Naive thymus-derived CD8-positive, alpha-beta T cell (primary cell): ENCODE measurements at places on chromosomes 7 and 10. TPM values are rescaled to one million over a fixed set of nuclear protein-coding genes. Genes with fewer than 3 reads are reported as not detected.

The TRIM73 gene
- polyA plus RNA-seq: 1.7 TPM

The LRRC17 gene
- not detected for polyA plus RNA-seq

The BTBD16 gene
- polyA plus RNA-seq: not detected

- DNase-seq: no peak
These were observed 61.8 kb upstream of the AHR start for GRCh38 chr7:17236603-17237002.

GRCh38 chr10:82889728-82890127 is 1014.7 kb downstream of the NRG3 start:
- no peak for DNase-seq

DNA sequence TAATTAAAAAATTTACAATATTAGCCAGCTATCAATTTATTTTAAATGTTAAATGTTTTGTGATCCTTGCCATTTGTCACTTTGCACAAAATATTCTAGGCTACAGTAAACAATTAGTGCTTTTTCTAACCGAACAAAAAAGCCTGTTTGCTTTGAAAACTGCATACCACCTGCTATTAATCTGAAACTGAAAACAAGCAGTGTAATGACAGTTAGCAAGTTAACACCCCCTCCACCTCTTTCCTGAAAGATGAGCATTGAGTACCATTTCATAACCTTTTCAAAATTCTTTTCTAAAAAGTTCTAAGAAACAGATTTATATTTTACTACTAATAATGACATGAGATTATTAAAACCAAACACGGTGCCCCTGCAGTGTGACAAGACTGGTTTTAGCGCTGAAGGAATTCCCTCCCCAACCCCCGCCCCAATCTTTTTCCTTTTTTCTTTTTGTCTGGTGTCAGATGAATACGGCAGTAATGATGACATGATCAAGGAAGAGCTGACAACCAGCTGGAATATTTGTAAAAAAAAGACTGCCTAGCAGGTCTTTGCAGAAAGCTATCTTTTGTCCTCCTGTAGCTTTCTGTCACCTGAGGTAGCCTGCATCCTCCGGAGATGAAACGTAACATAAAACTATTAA is 175.6 kb downstream of the CHCHD3 start:
- no peak for DNase-seq

DNA sequence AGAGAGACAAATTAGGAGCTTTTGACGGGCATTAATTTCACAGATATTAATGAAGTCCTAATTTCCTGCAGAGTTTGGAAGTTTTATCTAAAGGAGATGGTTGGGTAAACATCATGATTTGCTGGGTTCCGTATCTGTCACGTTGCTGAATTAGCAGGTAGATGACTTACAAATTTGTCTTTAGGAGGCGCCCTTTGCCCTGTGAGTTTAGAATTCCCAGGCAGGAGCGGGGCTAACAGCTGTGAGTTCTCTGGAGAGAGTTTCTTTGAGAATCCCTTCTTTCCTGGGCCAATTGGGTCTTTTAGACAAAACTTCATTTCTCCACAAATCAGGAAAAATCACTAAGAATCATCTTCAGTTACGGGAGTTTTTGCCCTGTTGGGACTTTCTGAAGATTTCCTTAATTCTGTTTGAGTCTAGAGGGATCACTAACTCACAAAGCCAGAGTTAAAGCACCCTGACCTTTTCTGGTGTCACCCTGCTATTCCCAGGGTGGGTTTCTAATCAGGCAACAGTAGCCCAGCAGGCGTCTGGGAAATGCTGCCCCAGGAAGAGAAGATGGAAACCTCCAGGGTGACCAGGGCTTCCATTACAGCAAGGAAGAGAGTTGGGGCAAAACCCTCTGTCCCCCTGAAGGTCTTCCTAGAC is 63.7 kb downstream of the PRKCQ start:
- no peak for DNase-seq

DNA sequence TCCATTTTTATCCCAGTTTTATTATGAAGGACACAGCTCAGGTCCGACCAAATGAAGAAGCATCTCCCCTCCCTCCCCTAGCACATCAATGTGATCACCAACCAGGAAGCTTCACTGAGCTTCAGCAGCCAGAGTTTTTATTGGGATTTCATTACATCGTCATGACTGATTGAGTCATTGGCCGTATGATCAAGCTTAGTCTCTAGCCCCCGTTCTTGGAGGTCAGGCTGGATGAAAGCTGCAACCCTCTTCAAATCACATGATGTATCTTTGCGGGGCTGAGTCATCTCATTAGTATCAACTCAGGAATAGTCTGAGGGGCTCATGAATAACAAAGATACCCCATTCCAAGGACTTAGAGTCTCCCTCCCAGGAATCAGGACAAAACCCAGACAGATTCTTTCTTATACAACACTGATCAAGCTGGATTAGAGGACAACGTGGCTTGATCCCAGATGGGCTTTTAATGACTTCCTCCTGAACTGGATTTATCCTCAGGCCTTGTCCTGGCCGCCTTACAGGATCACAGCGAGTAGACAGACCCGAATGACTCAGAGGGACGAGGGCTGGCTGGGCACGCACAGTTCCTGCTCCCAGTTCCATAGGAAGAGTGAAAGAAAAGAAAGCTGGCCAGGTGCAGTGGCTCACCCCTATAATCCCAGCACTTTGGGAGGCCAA is 14.5 kb downstream of the LIMK1 start:
- DNase-seq: no peak
